ENCODE measurements at places on chromosomes 5 and 9.

DNA sequence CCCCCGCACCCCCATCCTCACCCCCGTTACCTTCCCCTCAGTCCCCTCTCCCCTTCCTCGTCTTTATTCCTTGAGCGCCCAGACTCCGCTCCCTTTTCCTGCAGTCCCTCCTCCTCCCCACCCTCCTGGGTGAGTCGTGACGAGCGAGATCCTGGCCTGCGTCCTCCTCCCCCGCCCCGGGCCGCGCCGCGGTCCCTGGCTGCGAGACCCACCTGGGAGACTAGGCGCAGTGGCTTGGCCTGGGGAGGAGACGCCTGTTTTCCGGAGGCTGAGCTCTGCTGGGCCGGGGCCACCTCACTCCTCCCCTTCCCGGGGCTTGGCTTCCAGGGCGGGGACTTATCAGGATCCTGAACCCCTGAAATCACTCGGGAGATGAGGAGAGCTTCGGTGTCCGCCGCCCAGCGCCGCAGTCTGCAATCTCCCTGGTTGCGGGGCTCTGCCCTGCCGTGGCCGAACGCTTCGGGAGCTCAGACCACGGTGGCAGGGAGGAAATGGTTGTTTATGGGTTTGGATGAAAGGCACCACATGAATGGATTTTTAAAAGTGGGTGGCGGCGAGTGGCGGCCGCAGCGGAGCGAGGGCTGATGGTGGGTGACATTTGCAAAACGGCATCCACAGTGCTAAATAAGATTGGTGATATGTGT, 984 bp downstream of the STXBP1 start:
- peak; percentile 38 for DNase-seq

DNA sequence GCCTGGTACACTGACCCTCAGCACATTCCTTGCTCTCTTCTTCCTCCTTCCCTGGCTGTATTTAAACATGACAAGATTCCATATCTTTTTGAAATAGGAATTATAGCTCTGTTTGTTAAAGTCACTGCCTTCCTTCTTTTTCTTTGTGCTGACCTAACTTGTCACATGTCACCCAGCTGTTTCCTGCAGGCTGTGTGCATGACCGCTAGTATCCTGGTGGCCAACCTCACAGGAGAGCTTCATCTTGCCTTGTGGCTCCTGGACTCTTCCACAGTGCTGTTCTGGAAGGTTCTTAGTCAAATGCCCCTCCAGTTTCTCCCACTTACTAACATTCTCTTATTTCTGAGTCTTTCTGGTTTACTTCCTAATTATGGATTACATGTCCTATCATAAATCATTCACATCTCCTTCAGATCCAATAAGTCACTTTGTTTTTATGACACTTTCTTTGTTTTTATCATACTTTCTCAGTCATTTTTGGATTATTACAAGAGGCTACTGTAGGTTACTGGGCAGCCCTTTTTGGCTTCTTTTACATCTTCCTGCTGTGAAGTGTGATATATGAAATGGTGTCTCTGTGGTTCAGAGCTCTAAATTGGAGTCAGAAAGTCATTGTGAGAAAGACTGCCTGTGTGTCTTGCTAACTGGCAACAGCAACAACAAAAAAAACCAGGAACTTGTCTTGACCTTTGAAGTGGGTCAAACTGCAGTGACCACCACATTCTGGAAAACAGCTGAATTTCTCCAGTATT, 463.6 kb upstream of the DAP start:
- DNase-seq, result no peak

DNA sequence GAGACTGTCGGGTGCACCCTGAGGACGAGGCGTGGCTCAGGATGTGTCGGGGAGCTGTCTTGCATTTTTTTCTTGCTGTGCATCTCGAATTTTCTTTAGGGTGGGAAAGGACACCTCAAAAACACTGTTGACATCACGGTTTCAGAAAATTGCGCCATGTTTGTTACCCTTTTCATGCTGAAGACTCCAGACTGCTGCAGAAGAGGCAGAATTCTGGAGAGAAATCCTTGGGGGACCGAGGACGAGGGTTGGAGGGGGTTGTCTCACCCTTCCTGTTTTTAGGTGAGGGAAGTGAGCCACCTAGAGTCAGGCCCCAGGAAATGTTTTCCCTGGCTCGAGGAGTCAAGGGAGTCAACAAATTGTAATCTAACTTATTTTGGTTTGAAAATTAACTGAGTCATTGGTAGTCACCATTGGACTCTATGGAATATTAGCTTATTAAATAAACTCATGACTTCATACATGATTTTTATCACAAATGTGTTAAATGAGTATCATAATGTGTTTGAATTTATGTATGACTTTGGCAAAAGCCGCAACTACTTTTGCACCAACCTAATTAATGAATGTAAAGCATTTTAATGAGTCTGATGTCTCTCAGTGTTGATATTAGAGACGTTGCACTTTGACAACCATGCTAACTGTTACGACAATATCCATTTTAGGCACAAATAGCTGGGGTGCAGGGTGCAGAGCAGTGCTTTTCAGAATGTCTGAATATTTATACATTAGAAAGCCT, 724 bp upstream of the LYSMD3 start:
- peak; percentile 26 for DNase-seq

DNA sequence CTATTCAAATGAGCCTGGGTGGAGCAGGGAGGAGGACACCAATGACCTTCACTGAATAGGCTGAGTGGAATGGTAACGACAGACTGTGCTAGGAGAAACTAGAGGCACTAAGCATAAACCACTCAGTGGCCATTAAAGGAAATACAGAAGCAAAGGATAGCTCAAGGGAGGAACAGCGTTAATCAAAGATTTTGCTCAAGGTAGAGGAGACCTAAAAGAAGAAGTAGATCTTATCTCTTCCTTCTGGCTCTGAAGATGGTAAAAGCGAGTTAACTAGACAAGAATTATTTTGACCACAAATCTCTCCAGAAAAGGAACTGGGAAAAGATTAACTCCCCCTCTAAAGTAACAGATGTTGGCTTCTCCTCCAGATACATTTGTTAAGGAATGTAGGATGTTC, 299.6 kb downstream of the EPB41L4A start:
- DNase-seq, result no peak

- DNase-seq, result no peak
Measured at GRCh38 chr5:157187046-157187754, 6.6 kb downstream of the ITK start.

DNA sequence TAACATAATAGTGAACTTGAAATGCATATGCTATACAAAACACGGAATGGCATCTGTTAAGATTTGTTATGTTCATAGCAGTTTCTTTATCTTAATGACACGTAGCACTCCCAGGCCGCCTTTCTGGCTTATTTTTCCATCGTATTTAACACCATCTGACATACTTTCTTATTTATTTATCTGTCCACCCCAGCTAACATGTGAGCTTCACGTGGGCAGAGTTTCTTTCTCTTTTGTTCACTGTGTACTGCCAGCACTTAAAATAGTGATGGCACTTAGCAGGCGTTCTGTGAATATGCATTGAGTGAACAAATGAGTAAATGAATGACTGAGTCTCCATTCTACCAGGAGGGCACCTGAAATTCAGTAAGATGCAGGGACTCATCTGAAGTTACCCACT, 29.4 kb upstream of the SYNPO start:
- DNase-seq, result no peak

GRCh38 chr9:2332663-2333062, 288.9 kb upstream of the VLDLR start:
- DNase-seq, result no peak

GRCh38 chr9:121744687-121745395, 93.4 kb downstream of the DAB2IP start:
- DNase-seq, result no peak

DNA sequence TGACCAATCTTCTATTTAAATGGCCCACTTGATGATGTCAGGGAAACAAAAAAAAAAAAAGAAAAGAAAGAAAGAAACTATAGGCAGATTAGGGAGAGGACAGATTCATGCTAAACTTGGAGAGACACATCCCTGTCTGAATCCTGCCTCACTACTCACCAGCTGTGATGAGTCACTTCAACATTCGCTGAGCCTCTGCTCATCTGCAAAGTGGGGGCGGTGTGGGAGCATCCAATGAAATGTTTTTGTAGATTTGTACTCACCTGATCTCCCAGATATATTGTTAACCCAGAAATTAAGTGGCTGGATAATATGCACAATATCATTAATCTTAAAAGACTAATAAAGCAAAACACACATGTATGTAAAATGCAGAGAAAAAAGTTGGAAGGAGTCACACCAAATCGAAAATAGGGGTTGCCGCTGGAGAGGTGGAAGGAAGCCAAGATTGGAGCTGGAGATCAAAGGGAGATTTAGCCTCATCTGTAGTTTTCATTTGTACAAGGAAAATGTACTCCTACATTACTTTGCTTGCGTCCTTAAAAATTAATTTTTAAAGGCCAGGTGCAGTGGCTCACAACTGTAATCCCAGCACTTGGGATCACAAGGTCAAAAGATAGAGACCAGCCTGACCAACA, 17.0 kb upstream of the ERGIC1 start:
- DNase-seq, result no peak

- no peak for DNase-seq
Measured at GRCh38 chr5:76521240-76521758, 101.9 kb downstream of the F2RL2 start.

DNA sequence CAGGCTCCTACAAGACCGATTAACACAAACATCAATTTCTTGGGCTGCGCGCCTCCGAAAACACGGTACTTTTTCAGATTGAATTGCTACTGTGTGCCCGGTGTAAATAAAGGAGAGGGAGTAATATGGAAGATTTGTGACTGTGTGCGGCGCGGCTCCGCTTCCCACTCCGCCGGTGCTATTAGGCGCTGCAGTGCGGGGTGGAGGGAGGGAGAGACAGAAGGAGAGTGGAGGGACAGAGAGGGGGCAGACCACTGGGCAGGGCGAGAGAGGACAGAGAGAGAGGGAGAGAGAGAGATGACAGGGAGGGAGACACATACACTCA, 24.7 kb upstream of the RNU6ATAC start:
- no peak for DNase-seq

GRCh38 chr9:89553451-89554010, 51.3 kb upstream of the GADD45G start:
- no peak for DNase-seq

DNA sequence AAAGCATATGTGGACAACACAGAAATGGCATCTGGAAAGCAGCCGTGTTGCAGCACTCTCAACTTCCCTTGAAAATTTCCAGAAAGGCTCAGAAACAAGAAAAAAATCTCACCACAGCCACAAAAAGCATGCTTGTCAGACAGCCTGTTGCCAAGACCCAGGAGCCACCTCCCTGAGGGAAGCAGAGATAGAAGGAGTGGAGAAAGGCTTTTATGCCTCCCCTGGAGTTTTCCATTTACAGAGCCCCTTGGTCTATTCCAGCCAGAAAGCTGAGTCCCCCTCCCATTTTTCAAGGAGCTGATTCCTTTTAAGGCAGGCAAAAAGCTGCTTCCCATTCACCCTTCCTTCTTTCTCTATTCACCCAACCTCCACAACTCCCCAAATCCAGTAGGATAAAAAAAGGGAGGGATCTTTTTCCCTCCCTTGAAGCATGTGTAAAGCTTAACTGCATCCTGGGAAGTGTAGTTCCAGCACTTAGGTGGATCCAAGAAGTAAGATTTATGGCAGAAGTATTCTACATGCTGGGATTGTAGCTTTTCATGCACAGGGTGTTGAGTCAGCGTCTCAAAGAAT, 37.1 kb upstream of the PALM2AKAP2 start:
- no peak for DNase-seq

DNA sequence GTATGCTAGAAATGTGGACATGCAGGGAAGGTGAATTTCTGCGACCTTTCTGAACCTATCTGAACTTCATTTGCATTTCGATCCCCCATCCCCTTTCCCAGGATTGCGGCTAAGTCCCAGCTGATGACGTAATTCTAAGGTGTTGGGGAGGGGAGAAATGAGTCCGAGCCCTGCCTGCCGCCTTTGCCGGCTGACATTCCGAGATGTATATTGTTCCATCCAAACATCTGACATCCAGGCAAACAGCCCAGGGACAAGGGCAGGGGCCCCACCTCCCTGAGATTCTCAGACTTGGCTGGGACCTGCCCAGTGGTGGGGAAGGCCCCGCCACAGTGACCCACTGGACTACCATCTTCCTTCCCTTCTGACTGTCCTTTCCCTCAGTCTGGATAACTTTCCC, 494.6 kb downstream of the ENC1 start:
- no peak for DNase-seq

DNA sequence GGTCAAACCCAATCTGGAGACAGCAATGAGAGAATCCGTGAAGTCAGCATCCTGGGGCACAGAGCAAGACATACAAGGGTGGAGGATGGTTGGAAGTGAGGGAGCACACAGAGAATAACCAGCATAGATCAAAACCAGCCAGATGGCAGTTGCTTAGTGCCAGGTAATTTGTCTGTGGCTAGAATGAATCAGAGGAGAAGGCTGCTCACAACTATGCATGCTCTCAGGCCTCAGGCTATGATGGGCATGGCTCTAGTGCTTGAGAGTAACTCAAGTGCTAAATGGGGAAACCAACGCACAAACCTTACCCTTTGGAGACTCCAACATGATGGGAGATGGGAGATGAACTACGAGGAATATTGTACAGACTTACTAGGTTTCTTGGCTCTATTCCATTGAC, 160.8 kb downstream of the DMRT2 start:
- DNase-seq, result no peak

GRCh38 chr9:72633966-72634365, 112.6 kb downstream of the TMC1 start:
- DNase-seq, result no peak

GRCh38 chr9:117485176-117485575, 70.3 kb upstream of the ASTN2 start:
- no peak for DNase-seq

DNA sequence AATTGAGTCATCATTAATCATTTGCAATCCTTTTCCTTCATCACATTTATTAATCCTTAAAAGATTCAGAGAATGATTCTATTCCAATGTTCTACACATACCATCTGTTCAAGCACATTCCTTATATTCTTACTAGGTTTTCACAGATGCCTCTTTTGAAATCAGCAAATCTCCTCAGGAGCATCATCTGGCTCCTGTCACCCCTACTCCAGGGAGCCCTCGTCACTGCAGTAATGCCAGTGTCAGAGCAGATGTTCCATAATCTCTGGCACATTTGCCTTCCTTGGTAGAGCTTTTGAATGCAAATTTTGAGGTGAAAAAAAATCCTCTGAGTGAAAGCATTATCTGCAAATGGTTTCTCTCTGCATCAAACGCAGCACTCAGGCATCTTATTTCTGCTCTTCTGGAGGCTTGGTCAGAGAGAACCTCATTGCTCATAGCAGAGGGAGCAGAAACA, 7.6 kb upstream of the KCNV2 start:
- peak; percentile 90 for DNase-seq

- no peak for DNase-seq
Measured at GRCh38 chr5:151182524-151182900, 24.9 kb upstream of the ANXA6 start.

DNA sequence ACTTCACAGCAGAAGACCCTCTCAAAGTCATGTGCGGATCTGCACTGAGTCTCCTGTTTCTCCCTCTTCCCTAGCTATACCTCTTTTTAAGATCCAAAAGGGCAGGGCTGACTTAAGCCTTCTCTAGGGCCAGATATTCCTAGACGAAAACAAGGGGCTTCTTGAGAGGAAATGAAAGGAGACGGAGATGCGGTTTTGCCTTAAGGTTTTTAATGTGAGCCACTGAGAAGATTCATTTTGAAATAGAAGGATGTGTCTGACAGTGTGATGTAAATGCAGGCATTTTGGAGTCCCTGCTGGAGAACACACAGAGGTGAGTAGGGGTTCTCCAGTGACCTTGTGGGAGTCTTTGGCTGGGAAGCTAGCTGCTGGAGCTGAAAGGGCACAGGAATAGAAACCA, 15.6 kb upstream of the IL12B start:
- DNase-seq, result no peak
